ENCODE measurements at places on chromosomes 1 and 21.

DNA sequence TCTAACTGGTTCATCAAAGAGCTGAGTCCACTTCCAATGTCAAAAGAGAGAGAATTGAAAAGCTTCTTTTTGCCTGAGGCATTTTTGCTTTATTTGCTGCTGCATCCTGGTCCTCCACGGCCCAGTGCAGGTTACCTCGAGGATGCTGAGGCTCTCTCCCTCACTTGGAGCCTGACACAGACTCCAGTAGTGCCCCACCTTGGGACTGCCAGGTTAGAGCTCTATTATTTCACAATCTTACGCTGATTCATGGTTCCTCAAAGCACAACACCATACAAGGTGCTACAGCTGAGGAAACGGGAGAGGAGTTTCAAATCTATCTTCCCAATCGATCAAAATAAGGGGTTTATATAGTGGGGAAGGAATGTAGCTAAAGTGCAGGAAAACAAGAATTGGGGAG, 13.6 kb upstream of the PLPPR4 start:
- no peak for DNase-seq

DNA sequence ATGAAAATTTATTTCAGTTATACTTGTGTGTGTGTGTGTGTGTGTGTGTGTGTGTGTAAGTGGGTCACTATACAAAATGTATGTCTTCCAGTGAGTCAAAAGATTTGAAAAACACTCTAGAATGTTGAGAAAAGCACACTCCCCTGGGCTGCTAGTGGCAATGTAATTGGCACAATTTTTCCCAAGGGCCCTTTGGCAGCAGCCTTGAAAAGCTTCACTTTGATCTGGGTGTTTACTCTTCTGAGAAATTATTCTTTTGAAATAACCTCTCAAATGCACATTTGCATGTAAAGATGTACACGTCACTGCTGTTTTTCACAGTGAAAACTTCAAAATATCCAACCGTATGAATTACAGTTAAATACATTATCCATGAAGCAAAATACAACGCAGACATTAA, 22.1 kb upstream of the SLC44A3 start:
- DNase-seq, result no peak

DNA sequence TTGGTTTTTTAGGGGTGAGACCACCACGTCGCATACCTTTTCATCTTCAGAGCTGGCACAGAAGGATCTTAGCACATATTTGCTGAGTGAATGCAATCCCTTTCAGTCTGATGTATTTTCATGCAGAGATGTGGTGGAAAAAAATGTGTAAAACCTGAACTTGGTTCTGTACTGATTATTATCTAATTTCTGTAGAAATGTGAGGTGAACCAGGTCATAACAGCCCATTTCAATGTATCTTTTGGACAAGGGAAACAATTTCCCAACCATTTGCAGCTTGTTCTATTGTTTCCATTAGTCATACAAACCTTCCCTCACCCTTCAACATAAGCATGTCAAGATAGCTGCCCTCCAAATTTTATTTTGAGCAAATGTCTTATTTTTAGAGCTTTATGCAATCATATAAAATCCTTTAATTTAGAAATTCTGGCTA, 46.8 kb upstream of the RUNX1 start:
- no peak for DNase-seq

DNA sequence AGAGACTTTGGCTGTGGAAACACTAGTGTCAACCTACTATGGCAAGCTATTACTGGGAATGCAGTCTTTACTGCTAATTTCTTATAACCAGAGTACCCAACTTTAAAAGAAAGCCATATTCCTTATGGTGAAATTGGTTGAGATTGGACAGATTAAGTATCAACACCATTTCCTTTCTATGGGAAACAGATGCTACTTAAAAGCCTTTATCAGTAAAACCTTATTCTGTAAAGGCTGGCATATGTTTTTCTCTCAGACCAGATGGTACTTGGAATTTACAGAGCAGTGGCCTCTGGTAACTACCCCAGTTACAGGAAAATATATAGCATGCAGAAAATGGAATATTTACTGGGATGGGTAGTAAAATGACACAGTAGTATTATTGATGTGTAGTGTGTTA, 18.8 kb downstream of the IFI44 start:
- DNase-seq, result no peak

- peak; percentile 72 for DNase-seq
These were observed 166.9 kb downstream of the TOMM20 start for GRCh38 chr1:234961456-234962339.

DNA sequence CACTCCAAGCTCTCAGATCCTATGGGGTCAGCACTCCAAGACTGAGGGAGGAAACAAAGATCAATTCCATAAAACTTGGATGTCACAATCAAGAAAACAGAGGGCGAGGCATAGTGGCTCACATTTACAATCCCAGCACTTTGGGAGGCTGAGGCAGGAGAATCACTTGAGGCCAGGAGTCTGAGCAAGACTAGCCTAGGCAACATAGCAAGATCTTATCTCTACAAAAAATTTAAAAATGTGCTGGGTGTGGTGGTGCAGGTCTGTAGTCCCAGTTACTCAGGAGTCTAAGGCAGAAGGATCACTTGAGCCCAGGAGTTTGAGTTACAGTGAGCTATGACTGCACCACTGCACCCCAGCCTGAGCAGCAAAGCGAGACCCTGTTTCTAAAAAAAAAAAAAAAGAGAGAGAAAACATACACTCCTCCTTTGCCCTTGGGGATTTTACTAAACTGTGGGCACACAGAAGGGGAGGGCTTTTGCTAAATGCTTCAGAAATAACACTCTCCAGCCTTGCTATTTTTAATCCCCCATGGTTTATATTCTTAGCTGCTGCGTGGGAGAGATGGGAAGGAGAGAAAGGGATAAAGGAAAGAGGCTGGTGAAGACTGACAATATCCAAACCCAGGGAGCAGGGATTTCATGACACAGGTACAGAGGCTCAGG, 18.1 kb downstream of the ARHGEF2 start:
- no peak for DNase-seq

DNA sequence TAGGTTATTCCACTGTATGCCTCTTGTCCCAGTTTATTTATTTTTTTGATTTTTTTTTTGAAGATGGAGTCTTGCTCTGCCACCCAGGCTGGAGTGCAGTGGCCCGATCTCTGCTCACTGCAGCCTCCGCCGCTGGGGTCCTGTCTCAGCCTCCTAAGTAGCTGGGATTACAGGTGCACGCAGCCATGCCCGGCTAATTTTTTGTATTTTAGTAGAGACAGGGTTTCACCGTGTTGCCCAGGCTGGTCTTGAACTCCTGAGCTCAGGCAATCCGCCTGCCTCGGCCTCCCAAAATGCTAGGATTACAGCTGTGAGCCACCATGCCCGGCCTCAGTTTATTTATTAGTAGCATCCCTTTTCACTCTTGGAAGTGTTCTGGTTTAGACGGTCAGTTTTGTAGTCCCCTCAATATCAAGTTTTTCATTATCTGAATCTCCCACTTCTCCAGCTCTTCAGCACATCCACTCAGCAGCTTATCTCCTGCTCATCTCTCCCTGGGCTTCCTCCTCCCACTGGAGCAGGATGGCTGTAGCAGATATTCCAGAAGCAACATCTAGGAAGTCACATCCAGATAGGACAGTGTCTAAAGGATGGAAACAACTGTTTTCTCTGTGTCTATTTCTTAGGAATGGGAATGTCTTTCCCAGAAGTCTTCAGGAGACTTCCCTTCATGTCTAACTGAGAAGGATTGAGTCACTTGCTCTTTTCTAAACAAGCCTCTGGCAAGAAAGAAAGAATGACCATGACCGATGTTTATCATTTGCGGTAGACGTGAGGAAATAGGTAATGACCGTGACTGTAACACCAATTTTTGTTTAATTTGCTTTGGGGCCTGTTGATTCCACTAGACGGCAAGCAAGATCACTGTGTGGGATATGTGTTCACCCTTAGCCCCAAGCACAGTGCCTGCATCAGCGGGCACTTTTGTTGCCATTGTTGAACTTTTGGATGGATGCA, 14.4 kb downstream of the CCDC190 start:
- DNase-seq, result no peak

- no peak for DNase-seq
These were observed 78.6 kb upstream of the SLFNL1 start for GRCh38 chr1:41100170-41100569.

DNA sequence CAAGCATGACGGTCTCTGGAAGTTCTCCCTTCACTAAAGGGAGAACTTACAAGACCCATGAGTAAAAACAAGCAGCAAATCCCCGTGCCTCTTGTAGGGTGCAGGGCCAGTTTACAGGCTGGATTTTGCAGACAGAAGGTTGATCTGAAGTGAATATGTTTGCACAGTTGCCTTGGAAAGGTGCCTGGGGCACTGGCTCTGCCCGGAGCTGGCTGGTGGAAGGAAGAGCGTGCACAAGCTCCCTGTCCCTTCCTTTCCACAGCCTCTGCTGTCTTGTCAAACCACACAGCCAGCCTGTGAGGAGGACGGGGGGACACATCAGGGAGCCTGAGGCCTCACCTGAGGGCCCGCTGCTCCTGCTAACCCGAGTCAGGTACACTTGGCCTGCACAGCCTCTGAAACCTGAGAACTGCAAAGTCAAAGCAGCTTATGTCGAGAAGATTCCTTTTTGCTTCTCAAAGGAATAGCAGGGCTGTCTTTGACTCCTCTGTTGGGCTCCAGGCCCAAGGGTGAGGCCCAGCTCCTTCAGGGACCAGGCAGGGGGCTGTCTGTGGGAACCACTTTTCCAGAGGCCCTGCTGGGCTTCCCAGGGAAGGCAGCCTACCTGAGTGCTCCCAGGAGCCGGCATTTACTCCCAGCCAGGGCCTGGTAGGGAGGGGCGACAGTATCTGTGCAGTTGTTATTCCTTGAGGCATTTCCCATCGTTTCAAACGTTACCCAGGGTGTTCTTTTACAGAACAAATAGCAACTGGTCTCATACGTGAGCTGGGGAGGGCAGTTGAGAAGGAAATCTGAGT, 251.5 kb downstream of the SIPA1L2 start:
- DNase-seq, result peak; percentile 29

- DNase-seq, result peak; percentile 61
These were observed 1.2 kb downstream of the PIGP start for GRCh38 chr21:37071561-37072273.

- DNase-seq, result no peak
These were observed 156.7 kb upstream of the ARHGEF16 start for GRCh38 chr1:3297756-3298155.

DNA sequence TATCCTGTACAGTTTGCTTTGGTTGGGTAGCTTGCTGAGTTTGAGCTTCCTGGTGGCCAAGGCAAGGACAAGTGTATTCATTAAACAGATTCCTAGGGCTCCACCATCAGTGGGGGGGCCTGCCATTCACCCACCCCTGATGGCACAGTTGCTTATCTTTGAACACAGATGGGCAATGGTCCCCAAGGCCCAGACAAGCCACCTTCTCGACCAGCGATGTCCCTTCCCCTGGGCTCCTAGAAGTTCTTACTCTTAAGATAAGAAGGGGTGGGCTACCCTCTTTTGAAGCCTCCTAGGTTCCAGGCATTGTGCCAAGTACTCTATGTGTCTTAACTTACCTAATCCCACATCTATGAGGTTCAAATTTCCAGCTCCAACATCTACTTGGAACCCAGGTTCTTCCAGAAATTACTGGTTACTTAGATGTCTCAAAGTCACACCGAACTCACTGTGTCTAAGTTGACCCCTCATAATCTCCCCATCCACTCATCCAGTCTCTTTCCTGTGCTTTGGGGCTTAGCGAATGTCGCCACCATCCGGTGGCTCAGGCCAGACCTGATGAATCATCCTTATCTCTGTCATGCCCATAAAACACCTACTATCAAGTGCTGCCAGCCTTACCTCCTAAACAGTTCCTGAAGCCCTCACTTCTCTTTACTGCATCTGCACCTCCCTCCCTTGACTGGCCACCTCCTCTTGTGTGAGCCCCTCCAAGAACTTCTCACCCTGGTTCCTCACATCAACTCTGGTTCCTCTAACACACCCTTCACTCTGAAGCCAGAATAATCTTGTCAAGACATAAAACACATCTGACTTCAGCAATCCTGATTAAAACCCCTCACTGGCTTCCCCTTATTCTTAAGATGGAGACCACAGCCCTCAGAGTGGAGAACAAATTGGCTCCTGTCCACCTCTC, 50.1 kb downstream of the KLHDC7A start:
- DNase-seq, result peak; percentile 48

- no peak for DNase-seq
These were observed 18.1 kb downstream of the B3GALT5 start for GRCh38 chr21:39630827-39631226.

DNA sequence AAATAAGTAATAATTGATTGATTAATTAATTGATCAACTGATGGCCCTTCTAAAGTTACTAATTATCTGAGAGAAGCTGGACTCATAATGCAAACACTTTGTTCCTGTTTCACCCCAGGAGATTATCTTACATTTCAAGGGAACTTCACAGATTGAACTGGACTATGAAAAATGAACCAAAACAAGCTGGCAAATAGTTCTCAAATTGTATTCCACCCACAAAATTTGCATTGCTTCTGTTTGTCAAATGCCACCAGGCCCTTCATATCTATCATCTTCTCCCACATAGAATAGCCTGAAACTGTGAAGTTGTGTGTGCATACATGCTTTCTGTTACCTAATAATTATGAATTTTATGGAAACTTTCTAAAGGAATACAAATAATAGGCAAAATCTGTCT, 104.0 kb downstream of the ZNF281 start:
- no peak for DNase-seq

DNA sequence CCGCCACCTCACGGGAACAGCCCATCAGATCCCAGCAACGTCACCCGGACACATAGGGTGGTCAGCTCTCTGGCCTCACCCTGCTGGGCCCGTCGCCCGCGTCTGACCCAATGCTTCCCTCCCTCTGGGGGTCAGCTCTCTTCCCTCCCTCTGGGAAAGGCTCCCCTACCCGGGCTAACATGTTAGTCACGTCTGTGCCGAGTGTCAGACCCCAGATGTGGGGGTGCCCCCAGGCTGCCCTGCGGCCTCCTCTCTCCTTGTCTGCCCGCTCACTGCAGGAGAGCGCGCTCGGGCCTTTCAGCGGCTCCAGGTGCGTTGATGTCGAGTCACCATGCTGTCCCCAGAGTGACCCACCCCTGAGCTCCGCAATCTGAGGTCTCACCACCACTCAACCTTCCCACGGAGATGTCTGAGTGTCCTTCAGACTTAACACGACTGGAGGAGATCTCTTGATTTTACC, 34.3 kb downstream of the SLC37A1 start:
- DNase-seq, result no peak

DNA sequence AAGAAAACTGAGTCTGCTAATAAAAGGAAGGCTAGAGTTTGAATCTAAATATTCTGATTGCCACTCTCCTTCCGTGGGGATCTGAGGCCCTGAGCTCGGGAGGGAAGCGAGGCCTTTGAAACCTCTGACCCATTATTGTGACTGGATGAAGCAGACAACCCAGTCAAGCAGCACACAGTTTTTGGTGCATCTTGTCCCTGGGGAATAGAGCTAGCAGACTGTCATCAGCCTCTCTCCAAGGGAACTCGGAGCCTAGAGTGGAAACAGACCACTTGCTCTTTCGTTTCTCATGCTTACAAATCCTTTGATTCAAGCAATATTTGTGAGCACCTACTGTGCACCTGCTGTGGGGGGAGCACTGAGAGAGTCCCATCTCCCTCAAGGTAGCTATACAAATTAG, 133.2 kb upstream of the KLHDC7A start:
- no peak for DNase-seq

GRCh38 chr1:101846820-101847219, 149.9 kb downstream of the OLFM3 start:
- DNase-seq, result no peak

Data from DMS53 (cell line).